ENCODE measurements at places on chromosomes 1 and 21.

DNA sequence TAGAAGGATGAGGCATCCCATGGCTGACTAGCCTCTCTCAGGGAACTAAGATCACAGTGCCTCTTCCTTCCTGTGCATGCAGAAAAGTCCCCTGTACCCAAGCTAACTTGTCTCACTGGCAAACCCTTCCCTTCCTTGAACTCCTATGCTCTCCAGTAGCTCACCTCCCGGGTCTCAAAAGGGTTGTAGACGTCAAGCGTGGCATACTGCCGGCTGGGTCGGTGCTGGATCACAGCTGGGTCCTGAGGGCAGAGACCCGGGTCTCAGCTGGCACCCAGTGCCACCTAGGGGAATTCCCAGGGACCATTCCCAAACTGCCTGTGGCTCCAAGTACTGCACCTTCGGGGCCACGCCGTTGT is 688 bp downstream of the SCAMP3 start:
- DNase-seq = peak; percentile 25

- no peak for DNase-seq
Observed at GRCh38 chr1:190183588-190183987, 294.1 kb downstream of the BRINP3 start.

DNA sequence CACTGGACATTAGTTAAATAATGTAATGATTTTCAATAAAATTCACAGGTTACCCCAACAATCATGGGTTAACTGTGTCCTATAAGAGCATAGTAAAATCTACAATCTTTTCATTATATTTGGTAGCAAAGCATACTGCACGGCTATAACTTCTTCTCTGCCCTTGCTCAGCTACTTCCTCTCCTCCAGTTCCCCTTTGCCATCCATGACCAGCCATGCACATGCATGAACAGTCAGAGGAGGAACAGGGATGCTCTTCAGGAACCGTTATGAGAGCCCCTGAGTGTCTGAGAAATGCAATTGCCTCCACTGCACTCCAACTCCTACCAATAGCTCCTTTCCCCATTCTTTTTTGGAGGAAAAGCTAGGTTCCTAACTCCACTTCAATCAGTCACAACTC is 646.7 kb downstream of the LTN1 start:
- DNase-seq = no peak

- DNase-seq = no peak
Observed at GRCh38 chr1:24139222-24139489, 3.8 kb downstream of the IL22RA1 start.

GRCh38 chr21:35333831-35334618 is 284.9 kb upstream of the RUNX1 start:
- DNase-seq = no peak

- no peak for DNase-seq
Observed at GRCh38 chr1:20070357-20070756, 363 bp downstream of the PLA2G5 start.

- DNase-seq = no peak
Observed at GRCh38 chr1:37752583-37753471, 12.1 kb downstream of the EPHA10 start.

- no peak for DNase-seq
Observed at GRCh38 chr1:170290276-170290675, 144.5 kb downstream of the NTMT2 start.

DNA sequence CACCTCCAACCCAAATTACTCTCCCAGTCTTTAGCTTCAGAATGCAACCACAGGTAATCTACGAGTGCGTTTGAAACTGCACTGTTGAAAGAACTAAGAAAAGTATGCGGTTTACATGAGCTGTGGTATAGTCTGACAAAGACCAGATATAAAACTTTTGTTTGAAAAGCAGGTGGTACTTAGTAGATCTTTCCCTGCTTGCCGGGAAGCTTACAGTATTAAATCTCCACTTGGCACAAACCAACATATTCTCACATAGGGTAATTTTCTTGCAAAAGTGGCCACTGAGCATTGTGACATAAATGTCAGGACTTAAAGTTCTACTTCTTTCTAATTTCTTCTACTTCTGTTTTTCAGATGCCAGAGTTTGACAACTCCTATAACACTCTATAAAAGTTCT is 8.4 kb downstream of the RGS2 start:
- no peak for DNase-seq

- peak; percentile 69 for DNase-seq
Observed at GRCh38 chr21:45590246-45590725, 48.0 kb upstream of the SLC19A1 start.

- DNase-seq = no peak
Observed at GRCh38 chr1:241640867-241641622, 876 bp upstream of the CHML start.

DNA sequence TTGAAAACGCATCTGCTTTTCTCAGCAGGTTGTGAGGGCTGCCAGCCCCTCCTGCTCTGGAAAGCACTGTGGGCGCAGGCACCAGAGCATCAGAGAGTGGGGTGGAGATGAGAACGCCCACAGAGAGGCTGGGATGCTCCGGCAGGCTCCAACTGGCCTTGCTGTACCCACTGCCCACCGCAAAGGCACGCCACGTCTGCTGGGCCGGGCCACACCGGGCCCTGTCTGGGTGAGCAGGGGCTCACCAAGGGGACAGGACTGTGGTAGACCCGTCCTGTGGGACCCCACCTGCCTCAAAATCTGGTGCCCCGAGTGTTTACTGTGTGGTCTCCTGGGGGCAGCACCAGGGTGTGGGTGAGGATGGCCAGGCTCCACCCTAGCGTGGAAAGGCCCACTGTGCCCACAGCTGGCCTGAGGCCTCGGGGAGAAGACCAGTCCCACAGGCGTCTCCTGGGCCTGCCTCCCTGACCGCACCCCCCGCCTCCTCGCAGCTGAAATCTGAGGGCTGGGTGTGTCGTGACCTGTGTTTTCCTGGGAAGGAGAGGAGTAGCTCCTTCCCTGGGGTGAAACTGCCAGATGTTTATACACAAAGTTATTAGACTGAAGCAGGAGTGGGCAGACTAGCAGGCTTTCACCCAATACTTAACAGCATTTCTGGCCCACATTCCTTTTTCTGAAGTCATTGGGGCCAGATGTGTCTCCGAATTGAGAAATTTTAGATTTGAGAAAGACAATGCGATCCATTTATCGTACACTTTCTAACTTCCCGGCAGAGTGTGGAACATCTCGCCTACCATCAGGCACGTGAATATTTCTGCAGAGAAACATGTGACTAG is 53.8 kb downstream of the STUM start:
- no peak for DNase-seq

- no peak for DNase-seq
Observed at GRCh38 chr1:68963353-68963752, 466.5 kb upstream of the DEPDC1 start.

DNA sequence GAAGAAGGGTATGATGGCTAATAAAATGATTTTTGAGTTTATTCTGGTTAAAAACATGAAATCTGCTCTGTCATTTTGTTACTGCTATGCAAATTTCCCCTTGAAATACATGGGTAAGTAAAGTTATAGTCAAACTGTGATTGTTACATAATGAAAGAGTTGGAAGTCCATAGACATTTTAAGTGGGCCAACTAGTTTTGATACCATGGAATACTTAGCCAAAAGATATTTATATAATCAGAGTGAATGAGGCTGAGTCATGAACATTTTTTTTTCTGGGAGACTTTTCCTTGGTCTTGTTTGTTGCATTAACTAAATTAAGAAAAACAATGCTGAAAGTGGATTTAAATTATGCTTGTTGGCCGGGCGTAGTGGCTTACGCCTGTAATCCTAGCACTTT is 58.2 kb upstream of the MPC2 start:
- no peak for DNase-seq

GRCh38 chr1:6857831-6858230 is 72.6 kb downstream of the CAMTA1 start:
- no peak for DNase-seq

- DNase-seq = peak; percentile 19
Observed at GRCh38 chr1:6420454-6421042, 829 bp upstream of the HES2 start.

DNA sequence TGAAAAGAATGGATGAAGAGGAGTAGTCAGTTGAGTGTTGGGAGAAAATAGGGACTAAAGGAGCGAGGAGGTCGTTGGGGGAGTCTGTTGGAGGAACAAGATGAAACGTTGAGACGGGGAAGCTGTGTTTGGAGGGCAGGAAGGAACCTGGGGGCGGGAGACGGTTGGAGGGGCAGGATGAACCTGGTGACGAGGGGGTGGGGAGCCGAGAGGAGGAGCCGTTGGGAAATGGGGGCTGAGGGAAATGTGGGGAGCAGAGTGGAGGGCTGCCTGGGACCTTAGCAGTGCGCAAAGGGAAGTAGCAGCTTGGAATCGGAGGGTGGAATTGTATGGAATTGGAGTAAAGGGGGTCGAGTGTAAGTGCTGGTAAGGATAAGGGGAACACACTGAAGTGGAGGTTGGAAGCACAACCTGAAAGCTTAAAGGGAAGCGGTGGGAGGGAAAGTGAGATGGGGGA is 630 bp downstream of the MTF2 start:
- DNase-seq = peak; percentile 27

DNA sequence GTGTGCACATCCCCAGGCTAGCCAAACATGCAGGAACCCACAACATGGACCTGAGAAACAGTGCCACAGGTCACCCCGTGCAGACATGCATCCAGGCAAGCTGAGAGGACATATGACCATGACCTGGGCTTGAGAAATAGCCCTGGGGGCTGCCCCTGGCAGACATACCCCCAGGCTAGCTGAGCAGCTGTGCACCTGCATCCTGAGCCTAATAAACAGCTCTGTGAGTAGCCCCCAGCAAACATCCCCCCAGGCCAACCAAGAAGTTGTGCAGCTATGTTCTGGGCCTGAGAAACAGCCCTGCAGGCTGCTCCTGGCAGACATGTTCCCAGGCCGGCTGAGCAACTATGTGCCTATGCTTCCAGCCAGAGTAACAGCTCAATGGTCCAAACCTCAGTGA is 14.5 kb downstream of the OLFML3 start:
- DNase-seq = no peak

DNA sequence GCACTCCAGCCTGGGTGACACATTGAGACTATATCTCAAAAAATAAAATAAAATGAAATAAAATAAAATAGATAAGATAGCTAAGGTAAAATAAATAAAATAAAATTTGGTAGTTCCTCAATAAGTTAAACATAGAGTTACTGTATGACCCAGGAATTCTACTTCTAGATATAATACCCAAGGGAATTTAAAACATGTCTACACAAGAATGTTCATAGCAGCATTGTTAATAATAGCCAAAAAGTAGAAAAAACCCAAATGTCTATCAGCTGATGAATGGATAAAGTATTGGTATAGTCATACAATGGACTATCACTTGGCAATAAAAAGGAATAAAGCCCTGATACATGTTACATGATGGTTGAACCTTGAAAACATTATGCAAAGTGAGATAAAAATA is 47.8 kb downstream of the CEP350 start:
- DNase-seq = no peak

DNA sequence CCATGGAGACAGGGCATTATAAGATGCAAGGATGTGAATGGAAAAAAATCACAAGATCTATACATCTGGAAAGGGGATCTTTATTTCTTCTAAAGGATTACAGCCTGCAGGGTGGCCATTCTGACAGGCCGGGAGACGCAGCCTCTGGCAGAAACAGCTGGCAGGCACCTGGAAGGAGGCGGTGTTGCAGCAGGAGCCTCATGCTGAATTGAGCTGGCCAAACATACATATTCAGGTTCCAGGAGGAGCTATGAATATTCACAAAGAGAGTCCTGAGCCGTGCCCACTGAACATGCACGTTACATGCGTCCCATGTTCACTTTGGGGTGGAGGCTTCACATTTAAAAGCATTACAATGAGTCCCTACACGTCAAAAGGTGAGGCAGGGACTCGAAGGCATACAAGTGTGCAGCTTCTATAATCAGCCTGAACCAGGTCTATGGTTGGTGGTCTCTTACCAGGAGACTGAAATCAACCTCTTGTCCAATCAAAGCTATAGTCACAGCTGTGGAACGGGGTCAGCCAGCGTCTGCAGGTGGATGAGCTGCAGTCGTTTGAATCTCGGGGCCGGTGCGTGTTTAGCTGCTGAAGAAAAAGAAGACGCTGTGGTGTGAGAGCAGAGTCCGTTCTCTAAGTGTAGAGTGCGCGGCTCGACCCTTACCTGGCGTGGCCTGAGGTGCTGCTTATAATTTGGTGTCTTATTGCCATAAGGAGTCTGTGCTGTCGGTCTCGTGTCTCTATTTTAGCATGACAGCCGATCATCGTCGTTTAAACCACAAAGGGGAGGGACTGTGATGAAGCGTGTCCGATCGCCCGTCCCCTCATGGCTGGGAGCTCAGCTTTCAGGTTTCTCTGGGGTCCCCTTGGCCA is 183.0 kb downstream of the ETS2 start:
- DNase-seq = no peak

GRCh38 chr1:6508154-6508815 is 16.8 kb upstream of the PLEKHG5 start:
- DNase-seq = no peak

DNA sequence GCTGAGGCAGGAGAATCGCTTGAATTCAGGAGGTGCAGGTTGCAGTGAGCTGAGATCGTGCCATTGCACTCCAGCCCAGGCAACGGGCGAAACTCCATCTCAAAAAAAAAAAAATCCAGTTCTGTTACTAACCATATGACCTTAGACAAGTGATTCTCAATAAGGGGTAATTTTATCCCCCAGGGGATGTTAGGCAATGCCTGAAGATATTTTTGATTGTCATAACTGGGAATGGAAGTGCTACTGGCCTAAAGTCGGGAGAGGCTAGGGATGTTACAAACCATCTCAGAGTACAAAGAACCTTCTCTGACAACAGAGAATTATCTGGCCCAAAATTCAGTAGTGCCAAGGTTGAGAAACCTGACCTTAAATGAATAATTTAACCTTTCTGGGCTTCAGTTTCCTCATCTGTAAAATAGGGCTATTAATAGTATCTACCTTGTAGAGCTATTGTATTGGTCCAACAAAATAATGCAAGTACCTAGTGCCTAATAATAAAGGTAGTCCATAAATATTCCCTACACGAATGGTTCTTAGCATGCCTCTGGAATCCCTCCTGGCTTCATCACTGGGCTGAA is 5.8 kb upstream of the LMNA start:
- no peak for DNase-seq

GRCh38 chr1:26991310-26992116 is 2.0 kb upstream of the TRNP1 start:
- no peak for DNase-seq

GRCh38 chr1:203250911-203251310 is 21.4 kb upstream of the CHIT1 start:
- no peak for DNase-seq

- no peak for DNase-seq
Observed at GRCh38 chr1:115829023-115829674, 11.8 kb downstream of the NHLH2 start.

- DNase-seq = no peak
Observed at GRCh38 chr21:14926186-14926585, 138.6 kb downstream of the NRIP1 start.

- no peak for DNase-seq
Observed at GRCh38 chr1:232166942-232167341, 463.0 kb downstream of the SIPA1L2 start.
